ENCODE measurements at places on chromosomes 13 and 19. TPM values are rescaled to one million over a fixed set of nuclear protein-coding genes. Genes with fewer than 3 reads are reported as not detected.
A peak's percentile ranks its signal among the peaks of the same experiment; 100 is the strongest.

- DNase-seq = no peak
Measured at GRCh38 chr13:37769545-37769944, 100.0 kb downstream of the TRPC4 start.

DNA sequence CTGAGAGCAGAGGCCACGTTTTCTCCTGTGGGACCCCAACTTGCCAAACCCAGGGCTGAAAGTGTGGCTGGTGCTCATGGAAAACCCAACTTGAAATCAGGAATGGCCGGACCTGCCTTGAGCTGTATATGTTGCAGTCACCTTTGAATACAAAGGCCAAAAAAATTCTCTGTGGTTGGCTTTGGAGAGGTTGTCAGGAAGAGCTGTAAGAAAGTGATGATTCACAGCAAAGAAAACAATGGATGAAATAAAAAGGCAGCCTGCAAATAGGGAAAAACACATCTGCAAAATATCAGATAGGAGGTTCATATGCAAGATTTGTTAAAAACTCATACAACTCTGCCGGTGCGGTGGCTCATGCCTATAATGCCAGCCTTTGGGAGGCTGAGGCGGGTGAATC, 715.8 kb downstream of the UQCRFS1 start:
- DNase-seq = no peak

DNA sequence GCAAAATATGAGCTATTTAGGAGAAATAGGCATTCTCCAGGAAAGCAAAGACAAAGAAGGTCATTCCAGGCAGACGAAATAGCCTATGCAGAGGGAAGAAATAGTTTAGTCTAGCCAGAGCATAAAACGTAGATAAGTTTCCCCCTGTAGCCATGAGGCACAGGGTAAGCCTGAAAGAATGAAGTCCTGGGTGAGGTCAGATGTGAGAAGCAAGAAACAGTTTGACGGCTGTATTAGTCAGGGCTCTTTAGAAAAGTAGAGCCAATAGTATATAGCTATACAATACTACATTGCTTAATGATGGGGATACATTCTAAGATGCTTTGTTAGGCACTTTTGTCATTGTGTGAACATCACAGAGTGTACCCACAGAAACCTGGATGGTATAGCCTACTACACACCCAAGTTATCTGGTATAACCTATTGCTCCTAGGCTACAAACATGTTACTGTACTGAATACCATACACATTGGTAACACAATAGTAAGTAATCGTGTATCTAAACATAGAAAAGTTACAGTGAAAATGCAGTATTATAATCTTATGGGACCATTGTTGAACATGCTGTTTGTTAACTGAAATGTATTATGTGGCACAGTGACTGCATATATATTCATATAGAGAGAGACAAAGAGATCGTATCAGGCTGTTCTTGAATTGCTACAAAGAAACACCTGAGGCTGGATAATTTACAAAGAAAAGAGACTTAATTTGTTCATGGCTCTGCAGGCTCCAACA, 59.3 kb upstream of the WDFY2 start:
- DNase-seq = no peak

GRCh38 chr13:84917252-84917878, 881.9 kb downstream of the SLITRK6 start:
- peak; percentile 43 for DNase-seq

DNA sequence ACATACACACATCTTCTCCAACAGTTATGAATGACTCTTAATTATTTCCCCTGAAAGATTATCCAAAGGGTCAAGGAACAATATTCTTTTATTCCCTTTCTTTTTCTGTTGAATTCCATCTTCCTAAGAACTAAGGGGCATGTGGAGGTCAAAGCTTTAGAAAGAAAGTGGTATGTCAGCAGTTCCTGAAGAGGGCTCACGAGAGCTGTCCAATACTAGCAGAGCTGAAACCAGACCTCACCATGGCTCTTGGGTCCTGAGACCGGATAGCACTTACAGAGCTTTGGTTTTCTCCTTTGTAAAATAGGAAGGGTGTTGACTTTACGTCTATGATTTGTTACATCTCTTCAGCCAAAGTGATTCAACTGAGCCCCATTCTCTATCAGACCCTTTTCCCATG, 109.8 kb upstream of the FREM2 start:
- no peak for DNase-seq

- DNase-seq = no peak
Measured at GRCh38 chr13:38384171-38384570, 34.5 kb downstream of the UFM1 start.

- DNase-seq = no peak
Measured at GRCh38 chr19:50264483-50265186, 61.2 kb downstream of the MYH14 start.

DNA sequence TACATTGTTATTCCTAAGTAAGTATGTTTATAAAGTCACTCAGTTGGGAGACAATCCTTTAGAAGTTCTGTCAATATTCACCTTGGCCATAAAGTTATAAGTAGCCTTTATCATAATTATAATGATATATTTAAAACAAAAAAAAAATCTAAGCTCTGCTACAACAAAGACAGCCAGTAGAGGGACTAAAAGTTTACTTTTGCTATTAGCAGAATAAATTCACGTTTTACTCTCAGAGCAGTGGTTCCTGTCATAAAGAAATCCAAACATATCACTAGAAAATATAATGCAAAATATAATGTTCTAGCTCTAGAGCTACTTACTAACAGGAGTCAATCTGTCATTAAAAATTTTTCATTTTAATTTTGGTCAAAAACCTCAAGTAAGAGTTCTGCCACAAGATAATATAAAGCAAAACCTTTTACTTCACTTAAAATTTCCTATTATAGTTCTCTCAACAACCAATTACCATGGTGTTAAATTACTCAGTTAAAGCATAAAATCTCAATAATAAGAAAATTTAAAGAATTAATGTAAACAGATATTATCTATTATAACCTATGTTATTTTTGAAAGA, 17.7 kb downstream of the INTS6 start:
- DNase-seq = peak; percentile 6

DNA sequence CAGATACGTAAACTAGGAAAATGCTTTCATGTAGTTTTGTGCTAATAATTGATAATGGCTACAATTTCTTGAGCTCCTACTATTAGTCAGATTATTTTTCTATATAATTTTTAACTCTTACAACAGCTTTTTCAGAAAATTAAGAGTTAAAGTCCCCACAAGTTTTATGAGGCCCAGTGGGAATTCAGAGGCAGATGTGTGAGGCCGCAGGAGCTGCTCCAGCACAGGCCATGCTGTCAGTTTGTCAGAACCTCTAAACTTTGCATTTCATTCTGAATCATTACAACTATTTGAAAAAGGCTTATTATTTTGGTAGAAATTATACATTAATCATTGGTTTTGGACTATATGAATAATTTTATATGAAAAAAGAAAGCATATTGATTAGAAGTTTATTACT, 370.8 kb downstream of the MYO16 start:
- DNase-seq = no peak

GRCh38 chr19:18488403-18488723, 33.5 kb downstream of the ELL start:
- no peak for DNase-seq

DNA sequence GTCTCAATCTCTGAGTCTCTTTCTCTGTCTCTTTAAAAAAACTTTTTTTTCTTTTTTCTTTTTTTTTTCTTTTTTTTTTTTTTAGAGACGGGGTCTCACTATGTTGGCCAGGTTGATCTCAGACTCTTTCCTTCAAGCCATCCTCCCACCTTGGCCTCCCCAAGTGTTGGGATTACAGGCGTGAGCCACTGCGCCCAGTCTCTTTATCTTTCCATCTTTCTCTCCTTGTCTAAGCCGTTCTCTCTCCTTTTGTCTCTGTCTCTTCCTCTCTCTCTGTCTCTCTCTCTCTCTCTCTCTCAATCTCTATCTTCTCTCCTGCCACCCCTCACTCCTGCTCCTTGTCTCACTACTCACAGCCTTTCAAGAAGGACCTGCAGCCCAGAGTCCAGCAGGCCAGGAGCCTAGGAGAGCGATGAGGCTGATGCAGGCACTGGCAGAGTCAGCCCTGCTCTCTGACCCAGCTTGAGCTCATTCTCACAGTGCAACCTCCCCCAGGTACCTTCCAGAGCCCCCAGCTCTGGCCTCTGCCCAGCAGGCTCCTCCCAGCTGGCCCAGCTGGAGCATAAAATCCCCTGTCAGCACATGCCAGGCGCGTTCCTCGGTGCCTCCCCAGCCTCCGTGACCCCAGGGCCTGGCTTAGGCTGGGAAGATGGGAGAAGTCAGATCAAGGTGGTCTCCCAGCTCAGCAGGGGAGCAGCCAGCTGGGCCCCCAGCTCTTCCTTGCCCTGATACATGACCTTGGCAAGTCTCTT, at the start of gene NPHS1:
NPHS1 (minus strand) TSS at position 476 of the 752 bp plus-strand sequence. CDS start 667 bp downstream, outside the sequence.
- DNase-seq = no peak

- no peak for DNase-seq
Measured at GRCh38 chr13:32035716-32036115, 4.1 kb downstream of the FRY start.

DNA sequence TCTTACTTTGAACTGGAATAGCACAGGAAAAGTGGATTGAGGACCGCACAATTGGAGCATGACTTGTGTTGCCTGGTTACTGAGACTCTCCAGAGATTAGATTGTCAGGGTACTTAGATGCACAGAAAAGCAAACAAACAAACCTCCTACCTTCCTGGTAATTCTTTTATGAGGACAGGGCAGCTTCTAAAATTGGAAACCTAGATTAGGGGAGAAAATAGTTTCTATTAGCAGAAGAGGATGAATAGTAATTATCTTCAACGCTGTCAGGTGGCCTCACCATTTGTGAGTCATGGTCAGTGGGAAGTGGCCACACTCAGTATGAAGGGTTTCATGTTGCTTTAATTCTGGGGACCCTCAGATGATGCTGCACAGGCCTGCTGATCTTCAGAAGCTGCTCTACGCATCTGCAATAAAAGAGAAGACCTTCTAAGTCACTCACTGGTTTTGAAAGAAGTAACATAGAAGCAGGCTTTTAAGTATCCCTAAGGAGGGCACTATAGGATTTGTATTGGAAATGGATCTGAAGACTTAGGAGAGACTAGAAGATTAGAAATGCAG, 106.8 kb downstream of the LACC1 start:
- no peak for DNase-seq

GRCh38 chr13:20411638-20412342, 113.9 kb downstream of the CRYL1 start:
- DNase-seq = no peak

DNA sequence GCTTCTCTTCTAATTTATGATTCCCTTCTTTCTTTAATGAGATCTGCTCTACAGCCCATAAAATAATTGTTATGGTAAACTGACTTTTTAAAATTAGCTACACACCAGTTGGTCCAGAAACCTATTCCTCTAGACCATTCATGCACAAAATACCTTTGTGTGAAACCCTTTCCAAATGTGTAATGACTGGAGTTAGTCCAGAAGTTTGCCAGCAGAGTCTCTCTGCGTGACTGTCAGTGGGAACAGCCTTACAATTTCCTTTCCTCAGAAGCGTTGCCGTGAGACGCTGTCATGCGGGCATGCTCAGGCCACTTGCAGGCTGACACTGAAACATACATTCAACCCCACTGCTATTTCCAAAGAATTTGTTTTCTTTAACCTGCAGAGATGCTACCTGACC, 965.2 kb downstream of the PCDH9 start:
- peak; percentile 42 for DNase-seq

DNA sequence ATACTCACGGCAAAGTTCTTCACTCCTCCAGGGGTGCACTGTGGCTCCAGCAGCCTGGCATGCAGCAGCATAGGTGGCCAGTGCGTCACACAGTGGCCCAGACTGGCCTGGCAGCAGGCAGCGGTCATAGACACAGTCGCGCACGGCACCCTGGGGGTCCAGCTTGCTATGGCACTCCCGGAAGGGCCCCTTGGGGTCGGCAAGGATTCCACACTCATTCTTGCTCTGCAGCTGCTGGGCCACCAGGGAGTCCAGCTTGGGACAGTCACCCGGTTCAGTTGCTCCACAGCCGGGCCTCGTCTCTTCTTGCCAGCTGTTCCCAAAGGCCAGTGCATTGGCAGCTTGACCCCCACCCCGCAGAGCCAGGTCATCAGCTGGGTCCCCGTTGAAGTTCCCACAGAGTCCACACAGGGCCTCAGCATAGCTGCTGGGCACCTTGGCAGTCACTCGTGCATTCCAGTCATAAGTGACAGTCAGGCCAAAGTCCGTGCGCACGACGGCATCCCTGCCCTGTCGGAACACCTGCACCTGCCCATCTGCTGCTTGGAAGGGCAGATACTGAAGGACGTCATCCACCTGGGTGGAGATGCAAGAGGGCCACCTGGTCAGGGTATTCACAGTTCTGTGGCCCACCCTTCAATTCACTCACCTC, 20.6 kb downstream of the FCGBP start:
- no peak for DNase-seq

DNA sequence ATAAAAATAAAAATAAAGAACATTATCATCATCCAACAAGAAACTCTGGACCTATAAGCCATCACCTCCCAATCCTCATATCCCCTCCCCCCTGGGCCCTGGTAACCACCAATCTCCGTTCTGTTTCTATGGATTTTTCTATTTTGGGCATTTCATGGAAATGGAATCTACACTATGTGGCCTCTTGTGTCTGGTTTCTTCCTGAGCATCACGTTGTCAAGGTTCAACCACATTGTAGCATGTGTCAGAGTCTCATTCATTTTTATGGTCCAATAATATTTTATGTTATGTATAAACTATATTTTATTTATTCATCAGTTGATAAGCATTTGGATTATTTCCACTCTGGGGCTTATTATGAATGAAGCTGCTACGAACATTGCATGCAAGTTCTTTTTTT, 26.9 kb downstream of the SULT2B1 start:
- DNase-seq = no peak

- DNase-seq = peak; percentile 50
Measured at GRCh38 chr19:4695224-4695731, 25.1 kb upstream of the MYDGF start.

DNA sequence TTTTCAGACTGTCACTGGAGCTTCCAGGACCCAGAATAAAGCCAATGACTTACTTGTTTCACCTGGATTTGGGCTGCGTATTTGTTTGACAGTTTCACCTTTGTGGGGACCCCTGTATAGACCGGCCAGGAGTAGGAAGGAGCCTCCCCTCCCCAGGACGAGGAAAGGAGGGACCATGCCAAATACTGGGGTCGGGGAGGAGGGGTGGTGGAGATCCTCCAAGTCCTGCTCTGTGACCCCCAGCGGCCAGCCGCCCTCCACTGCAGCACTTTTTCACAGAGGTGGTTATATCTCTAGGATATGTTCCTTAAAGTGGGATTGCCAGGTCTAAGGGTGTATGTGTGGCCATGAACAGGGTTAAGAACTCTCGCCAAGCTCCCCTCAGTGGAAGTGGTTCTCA, 25.7 kb upstream of the ZNF492 start:
- no peak for DNase-seq

DNA sequence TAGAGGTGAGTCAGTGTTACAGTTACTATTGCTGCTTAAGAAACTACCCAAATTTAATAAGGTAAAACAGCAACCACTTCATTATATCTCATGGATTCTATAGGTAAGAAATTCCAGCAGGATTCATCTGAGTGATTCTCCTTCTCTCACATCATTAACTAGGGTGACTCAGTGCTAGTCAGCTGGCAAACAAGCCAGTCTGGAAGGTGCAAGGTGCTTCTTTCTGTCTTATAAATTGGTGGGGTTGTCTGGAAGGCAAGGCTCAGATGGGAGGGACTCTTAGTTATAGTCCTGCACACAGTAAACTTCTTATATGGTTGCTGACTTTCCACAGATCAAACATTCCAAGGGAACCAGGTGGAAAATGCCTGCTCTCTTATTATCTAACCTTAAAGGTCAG, 484.5 kb downstream of the GPC5 start:
- no peak for DNase-seq

GRCh38 chr19:49513746-49514118, 1.3 kb downstream of the FCGRT start:
- no peak for DNase-seq

Gene NALCN
- total RNA-seq = 28.7 TPM

Gene KRTDAP
- total RNA-seq = not detected

Gene GNG7
- 4.5 TPM for total RNA-seq

Gene CEACAM1
- total RNA-seq = 0.36 TPM

Gene NKPD1
- total RNA-seq = 0.54 TPM

Gene TMPRSS9
- 0.36 TPM for total RNA-seq

Gene PLK5
- 0.36 TPM for total RNA-seq

Data from cerebellum (tissue), 4 donors.